ENCODE measurements at places on chromosomes 7 and 10.

DNA sequence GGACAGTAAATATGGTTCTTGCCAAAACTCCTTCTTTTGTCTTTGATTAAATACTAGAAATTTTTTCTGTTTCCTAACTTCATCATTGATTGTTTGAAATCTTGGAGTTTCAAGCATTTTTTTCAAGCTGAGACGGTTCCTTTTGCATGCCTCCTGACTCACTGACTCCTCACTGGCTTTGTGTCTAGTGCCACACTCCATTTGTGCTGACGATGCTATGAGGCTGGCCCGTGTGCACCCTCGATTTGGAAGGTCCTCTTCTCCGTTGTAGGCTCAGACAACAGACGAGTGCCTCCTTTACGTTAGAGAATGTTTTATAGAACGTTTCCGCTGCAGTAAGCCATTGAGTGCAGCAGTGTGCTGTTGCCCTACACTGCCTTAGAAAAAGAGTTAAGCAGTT is 10.8 kb upstream of the CSGALNACT2 start:
- no peak for DNase-seq

- DNase-seq: no peak
These were observed 195.9 kb upstream of the LYZL2 start for GRCh38 chr10:30825495-30825894.

DNA sequence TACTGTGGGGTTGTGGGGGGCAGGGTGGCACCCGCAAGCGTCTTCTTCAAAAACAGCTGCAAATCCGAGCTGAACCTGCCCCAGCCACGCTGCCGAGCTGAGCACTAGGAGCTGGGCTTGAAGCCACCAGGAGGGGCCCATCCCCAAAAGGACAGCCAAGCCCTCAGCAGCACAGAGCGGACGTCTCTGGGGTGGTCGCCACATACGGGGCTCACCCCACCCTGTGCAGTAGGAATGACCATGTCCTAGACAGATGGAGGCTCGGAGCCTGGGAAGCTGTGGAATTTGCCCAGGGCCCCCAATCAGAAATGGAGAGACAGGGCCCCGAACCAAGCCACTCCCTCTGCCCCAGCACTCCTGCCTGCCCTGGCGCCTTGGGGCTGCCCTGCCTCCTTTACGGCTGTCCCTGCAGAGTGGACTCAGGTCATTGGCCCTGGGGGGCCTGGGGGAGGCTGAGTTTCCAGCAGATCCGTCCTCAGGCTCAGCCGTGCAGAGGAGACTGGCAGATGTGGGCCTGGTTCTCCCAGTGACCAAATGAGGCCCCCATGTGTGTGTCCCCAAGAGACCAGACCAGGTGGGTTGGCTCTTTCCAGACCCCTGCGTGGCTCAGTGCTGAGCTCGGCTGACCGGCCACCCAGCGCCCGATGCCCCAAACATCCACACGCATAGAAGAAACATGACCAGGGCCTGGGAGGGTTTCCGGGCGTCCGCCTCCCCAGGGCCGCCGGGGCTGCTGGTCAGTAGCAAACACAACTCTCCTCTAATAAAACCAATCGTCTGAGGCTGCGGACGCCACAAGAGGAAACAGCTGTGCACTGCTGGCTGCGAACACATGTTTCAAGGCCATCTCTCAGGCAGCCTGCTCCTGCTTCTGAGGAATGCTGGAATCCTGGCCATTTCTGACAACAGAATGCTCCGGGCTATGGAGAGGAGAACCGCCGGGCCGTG is 54.9 kb downstream of the PDGFA start:
- no peak for DNase-seq

GRCh38 chr10:28171468-28172222 is 131.2 kb downstream of the MPP7 start:
- DNase-seq: no peak

DNA sequence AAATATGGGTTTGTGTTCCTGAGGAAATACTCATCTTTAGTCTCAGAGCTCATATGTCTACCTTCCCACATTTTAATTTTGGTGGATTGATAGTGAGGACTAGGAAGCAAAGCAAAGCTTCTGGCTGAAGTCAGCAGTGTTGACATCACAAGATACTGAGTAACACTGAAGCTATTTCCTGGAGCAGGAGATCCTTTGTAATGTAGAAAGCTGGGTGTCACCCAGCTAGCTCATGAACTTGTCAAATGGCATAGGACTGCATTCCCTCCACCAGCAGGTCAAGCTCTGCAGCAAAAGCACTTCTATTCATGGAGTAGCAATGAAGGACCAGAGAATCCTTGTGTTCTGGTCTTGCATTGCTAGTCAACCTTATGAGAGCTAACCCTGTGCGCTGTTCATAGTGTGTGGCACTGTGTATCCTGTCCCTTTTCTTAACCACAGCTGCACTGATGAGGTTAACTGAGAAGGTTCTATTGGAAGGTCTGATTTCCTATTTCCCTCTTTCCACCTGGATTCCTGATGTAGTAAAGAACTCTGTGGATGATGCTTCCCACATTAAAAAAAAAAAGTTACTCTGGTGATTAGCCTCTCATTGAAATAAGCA is 94.8 kb upstream of the ZNF804B start:
- DNase-seq: no peak

- DNase-seq: no peak
These were observed 19.4 kb upstream of the CLDN12 start for GRCh38 chr7:90383861-90384260.

GRCh38 chr7:17520941-17521340 is 222.5 kb downstream of the AHR start:
- no peak for DNase-seq

GRCh38 chr7:125445836-125446235 is 516.2 kb upstream of the POT1 start:
- DNase-seq: no peak

DNA sequence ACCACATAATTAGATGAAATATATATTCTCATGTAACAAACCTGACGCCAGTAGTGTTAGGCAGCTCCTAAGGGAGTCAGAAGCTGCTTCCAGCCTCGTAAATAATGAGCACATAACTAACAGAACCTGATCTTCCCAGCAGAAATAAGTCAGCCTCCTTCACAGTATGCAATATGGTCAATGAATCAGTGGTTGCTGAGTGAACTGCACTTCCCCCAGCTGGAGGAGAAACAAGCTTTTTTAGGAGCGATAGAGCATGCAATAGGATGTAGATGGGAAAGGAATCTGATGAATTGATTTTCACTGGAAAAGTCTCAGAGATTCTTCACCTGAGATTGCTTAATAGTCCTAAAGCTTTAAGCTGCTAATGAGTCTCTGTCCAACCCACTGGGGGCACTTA is 337.2 kb upstream of the LRGUK start:
- DNase-seq: no peak

GRCh38 chr10:51079331-51079730 is 5.0 kb downstream of the PRKG1 start:
- DNase-seq: no peak

- no peak for DNase-seq
These were observed 3.4 kb downstream of the CPXM2 start for GRCh38 chr10:123888256-123888655.

- DNase-seq: no peak
These were observed 89.3 kb downstream of the SEC23IP start for GRCh38 chr10:119981826-119982225.
